Kidney tubule cell (primary cell): ENCODE measurements at places on chromosomes 3 and 15.
A peak's percentile ranks its signal among the peaks of the same experiment; 100 is the strongest.

DNA sequence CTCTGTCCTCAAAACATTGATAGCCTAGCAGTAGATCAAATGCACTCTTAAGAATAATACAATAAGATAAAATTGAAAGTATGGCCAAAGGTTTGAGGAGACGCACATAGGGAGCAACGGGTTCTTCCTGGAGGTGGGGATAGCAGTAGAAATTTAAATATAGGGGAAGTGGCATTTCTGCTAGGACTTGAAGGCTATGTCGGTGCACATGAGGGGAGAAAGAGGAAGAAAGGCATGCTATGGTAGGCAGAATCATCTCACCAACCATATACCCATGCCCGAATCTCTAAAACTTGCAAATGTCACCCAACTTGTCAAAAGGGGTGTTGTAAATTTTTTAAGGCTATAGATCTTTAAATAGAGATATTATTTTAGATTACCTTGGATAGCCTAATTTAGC, 735.1 kb upstream of the LMCD1 start:
- DNase-seq, result no peak

DNA sequence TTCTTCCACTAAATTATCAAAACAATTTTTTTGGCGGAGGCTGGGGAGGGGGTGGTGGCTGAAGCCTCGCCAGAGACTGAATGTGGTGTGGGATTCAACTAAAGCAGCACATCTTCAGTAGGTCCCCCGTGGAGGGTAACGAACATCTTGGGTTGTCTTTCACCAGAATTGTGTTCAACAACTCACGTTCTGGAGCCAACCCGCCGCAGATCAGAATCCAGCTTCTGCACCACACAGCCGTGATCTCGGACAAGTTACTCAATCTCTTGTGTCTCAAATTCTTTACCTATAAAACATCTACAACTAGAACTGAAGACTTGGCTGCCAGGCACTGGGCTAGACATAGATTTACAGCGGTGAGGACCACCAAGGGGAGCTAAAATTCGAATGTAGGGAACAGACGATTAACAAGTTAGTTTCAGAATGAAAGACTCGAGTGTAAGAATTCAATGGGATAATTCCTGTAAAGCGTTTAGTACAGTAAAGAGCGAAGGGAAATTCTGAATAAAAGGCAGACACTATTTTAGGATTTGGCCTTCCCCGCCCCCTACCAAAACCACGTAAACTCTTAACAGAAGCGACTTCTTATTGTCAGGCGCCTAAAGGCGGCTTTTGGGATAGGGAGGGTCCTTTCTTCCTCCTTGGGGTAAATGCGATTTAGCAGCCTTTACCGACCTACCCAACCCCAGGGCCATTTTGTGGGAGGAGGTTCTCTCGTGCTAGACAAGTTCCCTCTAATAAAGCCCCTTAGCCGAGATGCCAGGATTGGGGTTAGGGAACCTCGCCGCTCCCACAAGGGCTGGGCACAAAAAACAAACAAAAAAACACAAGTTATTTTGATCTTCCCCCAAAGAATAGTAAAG, 697 bp upstream of the RAB5A start:
- DNase-seq, result peak; percentile 6

DNA sequence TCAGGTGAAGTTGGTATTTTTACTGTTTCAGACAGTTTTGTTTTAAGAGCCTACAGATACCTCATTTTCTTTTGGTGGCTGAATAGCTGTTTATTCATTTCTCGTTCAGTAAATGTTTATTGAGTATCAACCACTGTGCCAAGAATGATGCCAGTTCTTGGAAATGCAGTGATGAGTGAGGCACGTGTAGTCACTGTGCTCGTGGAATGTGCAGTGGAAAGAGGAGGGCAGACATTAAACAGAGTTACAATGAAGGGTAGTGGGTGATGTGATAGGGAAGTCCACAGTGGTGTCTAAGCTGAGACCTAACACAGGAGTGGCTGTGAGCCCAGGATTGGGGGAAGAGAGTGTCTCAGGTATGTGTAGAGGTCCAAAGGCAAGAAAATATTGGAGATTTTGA, 73.7 kb downstream of the ARHGEF26 start:
- DNase-seq, result no peak

GRCh38 chr15:79549196-79549595, 117.1 kb downstream of the MINAR1 start:
- no peak for DNase-seq

DNA sequence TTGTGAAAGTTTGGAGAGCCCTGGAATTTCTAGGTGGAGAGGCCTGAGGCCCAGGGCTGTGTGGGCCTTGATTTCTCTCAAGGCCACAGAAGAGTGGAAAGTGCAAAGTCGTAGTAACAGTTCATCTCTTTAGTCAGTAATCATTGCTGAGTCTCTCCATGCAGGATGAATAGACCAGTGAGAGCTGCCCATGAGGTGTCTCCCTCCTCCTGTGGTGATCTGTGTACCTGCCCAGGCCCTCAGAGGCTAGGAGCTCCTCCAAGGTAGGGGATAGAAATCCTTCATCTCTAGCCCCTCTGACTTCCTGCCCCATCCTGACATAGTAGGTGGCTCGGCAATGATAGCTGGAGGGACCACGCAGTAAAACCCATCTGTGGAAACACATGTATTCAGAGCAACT, 6.8 kb upstream of the IDH3A start:
- DNase-seq, result no peak

DNA sequence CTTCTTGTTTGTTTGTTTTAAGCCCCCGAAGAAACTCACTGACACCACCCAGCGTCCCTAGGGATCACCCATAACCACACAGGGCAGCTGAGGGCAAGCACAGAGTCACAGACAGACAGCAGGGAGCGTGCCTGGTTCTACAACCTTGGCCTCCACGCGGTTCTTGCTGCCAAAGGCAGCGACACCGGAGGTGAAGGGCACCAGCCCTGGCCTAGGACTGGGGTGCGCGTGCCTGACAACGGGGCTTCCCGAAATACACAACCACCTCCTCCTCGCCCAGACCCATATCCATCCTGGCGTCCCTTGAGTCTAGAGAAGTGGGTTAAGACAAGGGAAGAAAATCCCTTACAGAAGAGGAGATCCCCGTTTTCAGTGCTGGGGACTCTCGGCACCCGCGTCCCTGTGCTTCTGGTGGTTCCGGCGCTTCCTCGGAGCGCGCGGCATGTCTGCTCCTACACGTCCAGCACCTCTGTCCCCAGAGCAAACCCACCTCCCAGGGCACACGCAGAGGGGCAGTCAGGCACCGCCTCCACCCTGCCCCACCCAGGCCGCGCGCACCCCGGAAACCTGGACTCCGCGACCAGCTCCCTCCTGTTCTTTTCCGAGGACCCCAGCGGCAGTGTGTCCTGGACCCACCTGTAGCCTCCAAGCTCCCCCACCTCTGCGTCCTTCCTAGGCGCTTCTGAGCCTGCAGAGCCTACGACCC, 911 bp downstream of the RFTN1 start:
- DNase-seq, result peak; percentile 45

GRCh38 chr15:96505014-96505413, 174.5 kb downstream of the NR2F2 start:
- DNase-seq, result no peak

- no peak for DNase-seq
Measured at GRCh38 chr15:89797678-89798201, 16.9 kb downstream of the ANPEP start.
